ENCODE measurements at places on chromosomes 3 and 15.

- DNase-seq, result no peak
Measured at GRCh38 chr15:27598251-27599009, 500.7 kb downstream of the OCA2 start.

DNA sequence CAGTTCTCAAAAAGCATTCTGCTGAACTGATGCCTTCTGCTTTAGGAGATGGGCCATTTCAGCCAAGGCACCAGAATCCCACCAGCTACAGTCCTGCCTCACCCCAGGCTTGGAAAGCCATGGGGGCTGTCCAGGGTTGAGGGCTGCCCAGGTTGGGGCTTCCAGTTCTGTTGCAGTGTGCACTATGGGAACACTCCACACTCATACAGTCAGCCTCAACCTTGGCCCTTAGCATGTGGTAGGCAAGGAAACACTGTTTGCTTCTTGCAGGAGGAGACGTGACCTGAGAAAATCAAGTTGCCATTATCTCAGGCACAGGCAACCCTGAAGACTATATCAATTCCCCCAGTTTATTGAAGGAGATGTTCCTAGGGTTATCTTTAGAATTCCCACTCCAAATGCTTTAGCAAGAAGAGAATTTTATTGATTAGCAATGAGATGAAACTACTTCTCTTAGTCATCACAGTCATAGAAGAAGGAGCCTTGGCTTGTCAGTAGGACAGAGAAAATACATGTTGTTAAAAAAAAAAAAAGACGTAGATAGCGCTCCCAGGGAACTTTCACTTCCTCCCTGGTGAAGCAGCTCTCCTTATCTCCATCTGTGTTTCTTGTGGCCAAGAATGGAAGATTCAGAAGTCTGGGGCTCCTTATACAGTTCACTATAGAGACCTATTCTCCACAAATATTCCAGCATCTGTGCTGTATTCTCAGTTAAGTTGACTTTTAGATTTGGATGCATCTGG lies 38.3 kb upstream of the IL12A start:
- DNase-seq, result no peak

GRCh38 chr3:12954891-12955650 lies 113.7 kb upstream of the RPL32 start:
- DNase-seq, result no peak

DNA sequence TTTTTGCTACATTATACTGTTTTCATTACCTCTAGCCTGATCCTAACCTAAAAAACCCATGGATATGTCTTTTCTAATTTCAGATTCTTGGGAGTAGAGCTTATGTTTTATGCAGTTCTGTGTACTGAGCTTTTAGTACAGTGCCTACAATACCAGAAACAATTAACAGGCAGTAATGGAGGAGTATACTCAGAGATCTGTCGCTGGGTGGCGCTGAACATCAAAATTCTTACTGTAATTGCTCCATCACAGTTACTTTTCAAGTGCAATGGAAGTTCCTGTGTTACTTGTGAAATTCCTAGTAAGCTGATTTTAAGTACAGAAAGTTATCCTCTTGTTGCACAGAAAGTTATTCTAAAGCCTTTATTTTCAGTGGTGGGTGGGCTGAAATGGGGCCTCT lies 66.9 kb downstream of the RNF13 start:
- no peak for DNase-seq

DNA sequence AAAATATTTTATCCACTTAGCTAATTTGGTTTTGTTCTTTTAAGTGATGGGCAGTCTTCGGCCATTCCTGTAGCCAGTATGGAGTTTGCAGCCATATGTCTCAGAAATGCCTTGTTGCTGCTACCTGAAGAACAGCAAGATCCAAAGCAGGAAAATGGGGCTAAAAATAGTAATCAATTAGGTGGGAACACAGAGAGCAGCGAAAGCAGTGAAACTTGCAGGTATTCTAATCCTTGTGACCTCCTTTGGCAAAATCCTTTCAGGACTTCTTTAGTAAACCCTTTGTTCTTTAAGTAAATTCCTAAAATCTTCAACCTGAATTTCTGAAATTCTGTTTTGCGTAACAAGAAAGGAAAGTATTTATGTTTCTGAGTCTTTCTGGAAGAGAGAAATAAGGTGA lies 49.8 kb downstream of the CNOT10 start:
- no peak for DNase-seq
